ENCODE measurements at places on chromosomes 5 and 9.

- DNase-seq = no peak
Observed at GRCh38 chr5:119021149-119021732, 32.9 kb upstream of the DTWD2 start.

DNA sequence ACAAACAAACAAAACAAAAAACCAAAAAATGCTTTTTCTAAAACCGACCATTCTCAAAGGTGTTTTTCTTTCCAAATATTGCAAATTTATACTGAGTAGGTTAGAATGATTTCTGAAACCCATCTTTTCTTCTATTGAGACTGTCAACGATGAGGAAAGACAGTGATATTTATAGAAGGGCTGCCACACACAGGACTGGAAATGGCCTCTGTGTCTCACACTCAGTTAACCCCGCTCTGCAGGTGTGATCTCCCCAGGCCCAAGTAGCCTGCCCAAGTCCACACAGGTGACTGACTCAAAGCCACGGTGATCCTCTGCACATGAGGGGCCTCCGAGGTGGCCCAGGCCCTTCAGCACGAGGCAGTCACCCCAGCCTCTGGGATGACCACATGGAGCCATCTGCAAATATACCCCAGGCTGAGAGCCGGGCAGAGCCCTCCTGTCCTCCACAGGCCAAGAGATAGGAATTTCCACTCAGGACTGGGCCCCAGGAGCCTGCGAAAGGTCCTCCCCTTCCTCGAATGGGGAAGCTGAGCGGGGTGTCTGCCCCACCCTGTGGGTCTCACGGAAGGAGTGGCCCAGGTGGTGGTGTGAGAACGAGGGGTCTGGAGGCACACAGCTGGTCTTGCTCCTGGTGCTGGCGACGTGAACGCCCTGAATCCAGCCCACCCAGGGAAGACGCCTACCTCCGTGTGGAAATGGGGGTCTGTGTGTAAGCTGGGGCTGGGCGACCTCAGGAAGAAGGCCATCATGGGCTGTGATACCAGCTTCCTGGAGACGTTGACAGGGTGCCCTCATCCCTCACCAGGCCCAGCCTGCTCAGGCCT, 53.0 kb upstream of the PHYKPL start:
- DNase-seq = no peak

- DNase-seq = no peak
Observed at GRCh38 chr9:10614196-10614800, 1.5 kb upstream of the PTPRD start.

DNA sequence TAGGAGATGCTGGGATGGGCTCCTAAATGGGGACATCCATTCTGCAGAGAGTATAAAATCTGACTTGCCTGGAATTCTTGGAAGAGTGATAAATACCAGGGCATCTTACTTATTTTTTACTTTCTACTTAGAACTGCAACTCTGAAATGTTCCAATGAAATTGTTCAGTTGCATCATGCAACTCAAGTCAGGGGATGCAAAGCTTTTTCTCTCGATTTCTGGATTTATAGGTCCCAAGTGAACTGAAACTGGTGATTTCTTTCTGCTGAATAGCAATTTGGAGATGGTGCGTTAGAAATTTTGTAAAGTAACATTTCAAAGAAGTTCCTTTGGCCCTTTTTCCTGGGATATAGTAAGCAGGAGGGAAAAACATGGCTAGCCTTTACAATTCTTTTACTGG, 238.4 kb upstream of the CD180 start:
- DNase-seq = no peak

GRCh38 chr5:173534664-173535063, 81.8 kb downstream of the BOD1 start:
- no peak for DNase-seq

DNA sequence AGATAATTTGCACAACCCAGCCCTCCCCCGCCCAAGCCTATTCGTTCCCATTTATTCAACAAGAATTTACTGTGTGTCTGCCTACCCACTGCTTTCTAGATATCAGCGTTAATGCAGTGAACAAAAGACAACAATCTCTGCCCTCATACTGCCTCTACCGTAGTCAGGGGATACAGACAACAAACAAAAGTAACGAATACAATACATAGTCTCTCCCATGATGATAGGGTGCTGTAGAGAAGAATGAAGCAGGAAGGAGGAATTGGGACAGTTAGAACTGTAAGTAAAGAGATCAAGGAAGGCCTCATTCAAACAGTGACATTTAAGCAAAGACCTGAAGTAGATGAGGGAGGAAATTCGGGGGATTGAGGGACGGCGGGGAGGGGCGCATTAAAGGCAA, 1.7 kb downstream of the GFM2 start:
- no peak for DNase-seq

- peak; percentile 7 for DNase-seq
Observed at GRCh38 chr5:77224672-77225355, 14.3 kb downstream of the PDE8B start.

- DNase-seq = no peak
Observed at GRCh38 chr5:128904805-128905567, 60.3 kb upstream of the SLC27A6 start.

DNA sequence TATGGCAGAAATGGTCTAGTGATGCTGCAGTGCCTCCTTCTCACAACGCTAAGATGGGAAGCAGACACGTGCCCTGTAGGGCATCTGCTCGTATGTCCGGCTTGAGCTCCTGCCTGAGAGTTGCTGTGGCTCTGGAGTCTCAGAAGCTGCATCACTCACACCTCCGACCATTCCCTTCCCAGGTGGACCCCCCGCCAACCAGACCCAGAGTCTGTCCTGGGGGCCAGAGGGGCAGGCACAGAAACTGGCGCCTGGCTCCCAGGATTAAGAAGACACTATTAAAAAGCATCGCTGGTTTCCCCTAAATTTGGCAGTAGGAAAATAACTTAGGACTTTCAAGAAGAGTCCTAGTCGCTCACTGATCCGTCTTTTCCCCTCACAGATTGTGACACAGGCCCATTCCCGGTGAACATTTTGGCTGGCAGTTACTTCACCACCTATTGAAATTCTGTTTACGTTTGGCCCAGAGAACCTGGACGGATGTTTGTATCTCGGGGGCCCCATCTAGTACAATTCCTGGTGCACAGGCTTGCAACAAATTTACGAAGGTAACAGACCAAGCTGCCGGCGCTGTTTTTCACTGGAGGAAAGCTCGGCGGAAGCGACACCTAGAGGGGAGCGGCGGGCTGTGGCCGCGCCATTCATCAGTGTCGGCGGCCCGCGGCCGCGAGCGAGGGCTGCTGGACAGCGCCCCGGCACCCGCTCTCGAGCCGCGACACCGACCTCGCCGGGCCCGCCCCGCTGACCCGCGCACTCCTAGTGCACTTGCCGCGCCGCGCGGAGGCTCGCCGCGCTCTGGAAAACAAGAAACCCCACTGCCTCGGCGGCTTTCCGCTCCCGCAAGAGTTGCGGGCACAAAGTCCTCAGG, 1.6 kb downstream of the FSTL4 start:
- DNase-seq = no peak

GRCh38 chr5:72597456-72597948, 90.3 kb upstream of the ZNF366 start:
- DNase-seq = peak; percentile 84

DNA sequence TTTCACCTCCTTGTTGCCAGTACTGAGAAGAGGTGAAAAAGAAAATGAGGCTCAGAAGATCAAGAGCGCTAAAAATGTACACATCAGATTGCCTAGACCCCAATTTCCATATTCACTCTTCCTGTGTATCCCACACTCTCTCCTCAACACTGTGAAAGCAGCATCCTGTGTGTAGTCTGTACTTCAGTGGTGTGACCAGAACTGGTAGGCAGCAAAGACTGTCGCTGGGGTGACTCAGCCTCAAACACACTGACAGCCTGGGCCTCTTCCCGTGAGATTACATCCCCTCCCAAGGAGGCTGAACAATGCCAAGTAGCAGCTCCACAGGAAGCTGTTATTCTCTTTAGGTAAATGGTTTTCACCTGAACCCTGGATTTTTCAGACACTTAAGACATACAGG, 135.5 kb downstream of the CCDC192 start:
- no peak for DNase-seq

GRCh38 chr5:150158170-150158949, 2.7 kb upstream of the PDGFRB start:
- no peak for DNase-seq

GRCh38 chr5:37685816-37686215, 154.0 kb downstream of the GDNF start:
- DNase-seq = no peak

GRCh38 chr5:33850100-33850594, 41.6 kb downstream of the ADAMTS12 start:
- no peak for DNase-seq

- DNase-seq = no peak
Observed at GRCh38 chr9:130536701-130537107, 42.7 kb upstream of the FUBP3 start.

GRCh38 chr9:63816751-63817621, 1468.0 kb downstream of the FOXD4L5 start:
- no peak for DNase-seq

- DNase-seq = no peak
Observed at GRCh38 chr5:63401436-63402046, 560.7 kb downstream of the HTR1A start.

- DNase-seq = no peak
Observed at GRCh38 chr9:126421567-126422428, 95.2 kb downstream of the MVB12B start.

Measured in AG04449 (cell line).